ELR (cell line): ENCODE measurements at places on chromosomes 1 and 21.

- no peak for DNase-seq
These were observed 119.1 kb upstream of the C1orf174 start for GRCh38 chr1:4019147-4019521.

DNA sequence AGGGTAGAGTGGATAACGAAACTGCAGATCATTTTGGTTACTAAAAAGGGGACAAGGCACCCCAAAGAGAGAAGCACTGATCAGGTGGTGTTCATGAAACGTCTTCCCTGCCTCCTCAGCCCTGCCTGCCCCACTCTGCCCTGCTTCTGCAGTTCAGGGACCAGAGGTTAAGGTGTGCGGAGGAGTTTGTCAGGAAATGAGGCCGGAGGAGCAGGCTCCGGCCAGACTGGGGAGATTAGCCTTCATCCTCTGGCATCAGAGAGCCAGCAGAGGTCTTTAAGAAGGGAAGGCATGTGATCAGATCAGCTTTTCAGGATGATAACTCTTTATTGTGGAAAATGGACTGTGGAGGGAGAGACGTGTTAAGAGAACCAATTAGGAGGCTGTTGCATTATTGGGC, 291.9 kb upstream of the NR5A2 start:
- DNase-seq, result no peak

DNA sequence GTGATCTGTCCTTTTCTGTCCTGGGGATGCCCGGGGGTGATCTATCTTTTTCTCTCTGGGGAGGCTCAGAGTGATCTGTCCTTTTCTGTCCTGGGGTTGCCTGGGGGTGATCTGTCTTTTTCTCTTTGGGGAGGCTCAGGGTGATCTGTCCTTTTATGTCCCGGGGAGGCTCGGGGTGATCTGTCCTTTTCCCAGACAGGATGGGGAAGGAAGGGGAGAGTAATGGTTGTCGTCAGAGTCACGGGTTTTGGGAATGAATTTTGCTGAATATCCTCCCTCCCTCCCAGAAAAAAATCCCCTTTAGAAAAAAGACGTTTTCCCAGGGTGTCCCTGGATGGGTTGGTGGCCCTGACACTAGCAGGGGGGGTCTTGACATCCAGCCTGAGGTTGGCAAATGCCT, 91.5 kb downstream of the ARHGEF10L start:
- DNase-seq, result no peak

- no peak for DNase-seq
These were observed 58.9 kb downstream of the WLS start for GRCh38 chr1:68173283-68173935.

GRCh38 chr1:22729912-22730311, 19.3 kb downstream of the EPHB2 start:
- DNase-seq, result no peak

DNA sequence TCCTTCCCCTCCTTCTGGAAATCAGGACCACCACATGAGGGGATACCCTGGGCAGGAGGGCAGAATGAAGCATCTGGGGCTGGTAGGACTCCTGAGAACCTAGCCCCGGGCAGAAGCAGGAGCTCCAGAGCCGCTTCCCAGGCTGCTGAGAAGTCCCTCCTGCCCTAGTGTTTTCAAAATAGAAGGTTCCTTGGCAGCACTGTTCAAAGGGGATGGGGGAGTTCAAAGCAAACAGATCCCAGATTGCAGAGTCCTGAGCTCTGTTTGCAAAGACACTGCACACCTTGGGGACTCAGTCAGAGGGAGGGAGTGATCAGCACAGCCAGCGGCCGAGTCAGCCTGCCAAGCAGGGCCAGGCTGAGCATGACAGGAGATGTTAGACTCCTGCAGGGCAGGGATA, 177.8 kb downstream of the PTPRU start:
- DNase-seq, result no peak

- no peak for DNase-seq
These were observed 53.5 kb downstream of the FOXD2 start for GRCh38 chr1:47491341-47491753.

DNA sequence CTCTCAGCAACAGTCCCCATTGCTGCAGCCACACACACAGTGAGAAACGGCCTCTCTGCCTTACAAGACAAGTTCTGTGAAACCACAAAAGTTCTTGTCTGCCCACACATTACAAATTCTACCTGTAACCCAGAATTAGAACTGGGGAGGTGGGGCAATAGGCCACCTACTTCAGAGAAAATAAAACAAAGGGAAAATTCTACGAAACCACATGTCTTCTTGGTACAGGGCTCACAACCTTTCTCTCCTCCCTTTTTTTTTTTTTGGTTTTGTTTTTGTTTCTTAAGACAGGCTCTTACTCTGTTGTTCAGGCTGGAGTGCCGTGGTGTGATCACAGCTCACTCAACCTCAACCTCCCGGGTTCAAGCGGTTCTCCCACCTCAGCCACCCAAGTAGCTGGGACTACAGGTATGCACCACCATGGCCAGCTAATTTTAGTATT, 30.2 kb downstream of the LPAR3 start:
- DNase-seq, result no peak

DNA sequence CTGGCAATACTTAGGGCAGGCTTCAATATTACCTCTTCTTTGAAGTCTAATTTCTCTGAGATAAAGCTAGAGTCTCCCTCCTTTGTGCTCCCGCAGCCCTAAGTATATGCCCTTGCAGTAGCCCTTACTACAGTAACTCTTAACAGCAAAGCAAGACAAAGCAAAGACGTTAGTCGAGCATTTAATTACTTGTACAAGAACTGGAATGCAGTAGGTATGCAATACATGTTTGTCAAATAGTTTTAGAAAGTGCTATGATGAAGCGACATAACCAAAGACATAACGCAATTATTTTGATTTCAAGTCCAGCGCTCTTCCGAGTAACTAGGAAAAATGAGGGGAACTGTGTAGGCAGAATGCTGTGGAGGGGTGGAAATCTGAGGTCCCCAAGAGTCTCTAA, 1.6 kb downstream of the P3H1 start:
- peak; percentile 20 for DNase-seq

DNA sequence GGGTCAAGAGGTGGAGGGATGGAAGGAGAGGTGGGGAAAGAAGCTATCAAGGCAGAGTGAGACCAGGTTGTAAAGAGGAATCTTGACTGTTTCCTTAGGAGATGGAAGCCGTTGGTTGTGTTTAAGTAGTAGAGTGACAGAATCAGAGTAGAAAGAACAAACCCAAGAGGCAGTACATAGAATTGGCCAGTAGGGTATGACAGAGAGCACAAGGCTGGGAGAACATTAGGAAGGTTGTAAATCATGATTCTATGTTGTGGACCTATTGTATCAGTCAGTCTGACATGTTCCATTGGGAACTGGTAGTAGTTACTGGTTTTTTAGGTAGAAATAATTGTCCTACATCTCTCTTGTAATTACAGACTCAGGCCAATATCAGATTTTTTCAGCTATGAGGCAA, 486.9 kb upstream of the USP24 start:
- DNase-seq, result peak; percentile 56

DNA sequence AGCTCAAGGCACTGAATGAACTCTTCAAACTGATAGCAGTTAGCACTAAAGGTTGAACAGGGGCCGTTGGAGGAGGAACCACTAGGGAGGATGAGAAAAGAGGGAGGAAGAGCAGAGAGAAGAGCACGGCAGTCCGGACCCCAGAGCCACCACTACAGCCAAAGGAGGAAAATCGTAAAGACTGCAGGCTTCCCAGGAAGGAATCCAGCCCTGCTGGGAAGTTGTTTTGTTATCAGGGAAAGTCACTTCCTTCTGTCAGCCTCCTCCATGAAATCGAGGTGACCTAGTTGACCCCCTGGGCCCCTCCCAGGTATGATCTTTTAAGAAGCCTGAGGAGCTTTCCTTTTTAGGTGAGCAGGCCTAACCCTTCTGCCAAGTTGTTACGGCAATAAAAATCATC, 88.2 kb downstream of the PBX1 start:
- DNase-seq, result no peak

GRCh38 chr1:111148376-111148881, 8.4 kb downstream of the CEPT1 start:
- DNase-seq, result no peak

GRCh38 chr1:208006258-208006920, 95.5 kb upstream of the CD34 start:
- no peak for DNase-seq

DNA sequence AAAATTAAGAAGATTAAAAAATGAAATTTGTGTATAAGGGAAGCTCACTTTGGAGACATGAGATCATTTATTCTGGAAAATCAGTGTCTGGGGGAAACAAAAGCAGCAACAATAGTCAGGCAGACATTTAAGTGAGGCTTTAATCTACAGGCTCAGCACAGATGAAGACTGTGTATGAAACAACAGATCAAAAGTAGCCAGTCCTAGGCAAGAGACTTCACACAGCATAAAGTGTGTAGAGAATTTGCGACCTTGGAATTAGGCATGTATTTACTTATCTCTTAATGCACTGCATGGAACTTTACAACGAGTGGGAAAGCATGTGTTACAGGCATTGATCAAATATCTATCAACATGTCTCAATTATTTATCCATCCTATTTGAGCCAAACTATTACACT, 1099.9 kb downstream of the PLA2G4A start:
- no peak for DNase-seq

DNA sequence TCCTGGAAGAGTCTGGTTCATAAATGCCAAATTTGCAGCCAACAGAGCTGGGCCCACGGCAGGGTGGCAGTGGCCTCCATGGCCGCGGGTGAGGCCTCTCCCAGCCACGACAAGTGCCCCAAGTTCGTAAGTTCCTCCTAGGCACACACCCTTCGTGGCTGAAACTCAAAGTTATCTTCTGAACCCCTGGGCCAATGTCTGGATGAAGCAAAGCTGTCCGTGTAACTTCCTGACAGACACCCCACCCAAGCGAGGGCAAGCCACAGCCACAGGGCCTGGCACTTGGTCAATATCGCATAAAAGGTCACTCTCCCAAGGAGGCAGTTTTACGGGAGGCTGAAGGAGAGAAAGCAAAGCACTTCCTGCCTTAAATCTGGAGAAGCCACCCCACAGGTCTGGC, 27.8 kb upstream of the GPR153 start:
- no peak for DNase-seq

DNA sequence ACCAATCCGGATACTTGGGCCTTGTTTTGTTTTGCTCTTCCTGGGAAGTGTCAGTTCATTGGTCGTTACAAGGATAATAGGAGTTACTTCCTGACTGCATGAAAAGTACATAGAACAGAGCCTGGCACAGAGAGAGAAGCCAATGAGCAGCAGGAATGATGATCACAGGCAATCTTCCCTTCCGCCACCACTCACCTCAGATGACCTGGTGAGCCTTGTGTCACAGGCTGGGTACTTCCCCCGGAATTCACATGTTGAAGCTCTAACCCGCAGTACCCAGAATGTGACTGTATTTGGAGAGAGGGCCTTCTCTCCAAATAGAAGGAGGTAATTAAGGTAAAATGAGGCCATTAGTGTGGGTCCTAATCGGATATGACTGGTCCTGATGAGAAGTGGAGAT, 18.8 kb upstream of the GPR137B start:
- DNase-seq, result no peak

- peak; percentile 32 for DNase-seq
These were observed 5.8 kb upstream of the MAP3K7CL start for GRCh38 chr21:29124645-29125044.

- DNase-seq, result no peak
These were observed 2.9 kb downstream of the NASP start for GRCh38 chr1:45586769-45587168.

DNA sequence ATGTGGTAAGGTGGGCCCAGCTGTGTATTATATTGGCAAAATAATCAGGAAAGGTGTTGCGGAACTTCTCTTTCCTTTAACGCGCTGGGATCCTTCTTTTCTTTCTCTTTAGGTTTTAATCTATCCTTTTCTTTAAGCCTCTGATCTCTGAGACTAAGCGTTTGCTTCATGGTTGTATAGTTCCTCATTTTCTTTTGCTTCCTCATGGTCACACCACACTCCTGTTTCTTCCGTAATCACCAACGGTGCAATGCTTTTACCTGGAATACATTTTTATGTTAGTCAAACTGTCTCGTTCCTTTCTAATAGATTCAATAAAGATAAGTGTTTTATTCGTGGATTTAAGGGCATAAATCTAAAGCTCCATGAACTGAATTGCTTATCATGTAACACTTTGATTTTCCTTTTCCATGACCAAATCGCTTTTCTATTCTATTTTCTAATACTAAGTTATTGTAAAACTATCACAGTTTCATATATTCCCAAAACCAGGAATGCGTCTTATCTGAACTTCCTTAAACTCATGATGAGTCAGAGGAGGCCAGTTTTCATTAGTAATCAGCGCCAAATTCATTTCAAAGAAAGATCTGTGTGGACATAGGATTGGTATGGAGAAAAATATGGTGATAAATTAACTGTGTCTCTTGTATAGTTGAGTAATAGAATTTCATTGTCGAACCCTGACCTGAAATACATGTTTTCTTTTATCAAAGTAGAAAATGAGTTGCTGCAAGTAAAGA, 12.2 kb downstream of the SDCCAG8 start:
- DNase-seq, result peak; percentile 94

GRCh38 chr1:183218027-183218618, 32.1 kb downstream of the LAMC2 start:
- DNase-seq, result no peak

DNA sequence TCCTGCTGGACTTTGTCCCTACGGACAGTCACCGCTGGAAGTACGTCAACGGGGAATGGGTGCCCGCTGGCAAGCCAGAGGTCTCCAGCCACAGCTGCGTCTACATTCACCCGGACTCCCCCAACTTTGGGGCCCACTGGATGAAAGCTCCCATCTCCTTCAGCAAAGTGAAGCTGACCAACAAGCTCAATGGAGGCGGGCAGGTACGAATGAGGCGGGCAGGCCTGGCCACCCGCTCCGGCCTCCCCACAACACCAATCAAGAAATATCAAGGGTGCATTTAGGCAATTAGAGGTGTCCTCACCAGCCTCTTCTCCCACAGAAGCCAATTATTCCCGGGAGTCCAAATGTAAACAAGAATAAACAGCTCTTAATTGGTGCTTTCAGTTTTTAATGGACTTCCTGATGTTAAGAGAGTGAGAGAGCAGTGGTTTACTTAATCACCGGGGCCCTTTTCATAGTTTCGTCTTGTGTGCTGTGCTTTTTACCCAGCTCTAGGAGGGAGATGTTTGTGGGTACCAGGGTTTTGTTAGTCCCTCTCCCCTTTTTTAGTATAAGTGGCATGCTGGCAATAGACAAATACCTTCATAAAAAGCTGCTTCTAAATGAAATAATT, 10.7 kb downstream of the TBX19 start:
- DNase-seq, result no peak

GRCh38 chr1:78676347-78676982, 26.8 kb downstream of the IFI44 start:
- peak; percentile 79 for DNase-seq

GRCh38 chr1:89905395-89906058, 84.7 kb downstream of the LRRC8D start:
- DNase-seq, result no peak

- no peak for DNase-seq
These were observed 13.0 kb upstream of the ANGPTL7 start for GRCh38 chr1:11176081-11176706.
